Kasumi-1 (cell line): ENCODE measurements at places on chromosomes 11 and 22.

GRCh38 chr11:78220218-78221157 lies 31.8 kb downstream of the USP35 start:
- no peak for DNase-seq

DNA sequence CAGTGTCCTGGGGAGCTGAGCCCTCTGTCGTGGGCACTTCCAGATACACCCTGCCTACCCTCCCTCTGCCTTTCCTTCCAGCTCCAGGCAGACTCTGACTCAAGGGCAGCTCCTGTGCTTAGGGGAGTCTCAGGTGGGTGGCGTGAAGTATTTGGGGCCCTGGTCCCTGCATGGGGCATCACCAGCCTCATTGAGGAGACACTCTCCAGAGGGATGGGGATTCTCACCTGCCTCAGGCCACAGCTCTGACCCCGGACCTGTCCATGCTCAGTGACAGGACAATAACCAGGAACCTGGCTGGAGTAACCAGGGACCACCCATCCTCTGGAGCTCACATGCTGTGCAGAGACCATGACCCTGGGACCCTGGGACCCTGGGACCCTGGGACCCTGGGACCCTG lies 41.2 kb downstream of the GGTLC2 start:
- no peak for DNase-seq

DNA sequence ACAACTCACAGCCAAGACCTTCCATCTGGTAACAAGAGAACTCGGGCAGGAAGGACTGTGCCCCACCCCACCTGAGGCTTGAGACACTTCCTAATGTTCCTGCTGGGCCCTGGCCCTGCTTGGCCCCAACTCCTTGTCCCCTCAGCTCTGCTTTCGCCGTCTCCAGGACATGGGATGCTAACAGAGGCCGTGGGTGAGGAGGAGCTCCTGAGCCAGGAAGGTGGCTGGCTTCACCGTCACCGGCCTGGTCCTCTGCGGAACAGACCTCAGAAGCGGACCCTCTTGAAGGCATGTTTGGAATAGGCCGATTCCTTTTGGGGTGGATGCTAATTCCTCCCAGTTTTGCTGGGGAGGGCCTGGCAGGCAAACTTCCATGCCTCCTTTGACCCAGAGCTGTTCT lies 154.3 kb downstream of the CACNA1I start:
- DNase-seq, result no peak

DNA sequence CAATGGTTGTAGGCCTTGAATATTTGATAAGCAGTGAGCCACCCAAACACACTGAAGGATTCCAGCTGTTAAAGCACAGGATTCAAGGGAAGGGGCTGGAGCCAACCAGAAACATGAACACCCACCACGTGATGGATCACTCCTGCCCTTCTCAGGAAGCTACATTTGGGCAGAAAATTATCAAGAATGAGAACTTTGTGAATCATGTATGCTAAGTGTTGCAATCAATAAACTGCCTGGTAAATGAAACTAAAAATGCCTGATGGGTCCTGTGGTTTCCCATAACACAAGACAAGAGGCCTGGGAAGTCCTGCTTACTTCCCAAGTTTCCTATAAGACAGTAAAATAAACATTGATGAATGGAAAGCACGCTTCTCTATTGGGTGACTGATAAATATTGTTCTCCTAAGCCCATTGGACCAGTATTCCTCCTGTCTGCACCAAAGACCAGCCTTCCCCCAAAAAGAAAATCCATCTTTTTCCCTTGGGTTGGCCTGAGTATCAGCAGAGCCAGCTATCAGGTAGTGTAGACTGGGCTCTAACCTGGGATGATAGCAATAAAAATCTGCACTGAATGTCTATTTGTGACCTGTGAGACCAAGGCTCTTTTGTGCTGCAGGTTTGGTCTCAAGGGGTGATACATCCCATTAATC lies 98.4 kb downstream of the CCDC83 start:
- no peak for DNase-seq

DNA sequence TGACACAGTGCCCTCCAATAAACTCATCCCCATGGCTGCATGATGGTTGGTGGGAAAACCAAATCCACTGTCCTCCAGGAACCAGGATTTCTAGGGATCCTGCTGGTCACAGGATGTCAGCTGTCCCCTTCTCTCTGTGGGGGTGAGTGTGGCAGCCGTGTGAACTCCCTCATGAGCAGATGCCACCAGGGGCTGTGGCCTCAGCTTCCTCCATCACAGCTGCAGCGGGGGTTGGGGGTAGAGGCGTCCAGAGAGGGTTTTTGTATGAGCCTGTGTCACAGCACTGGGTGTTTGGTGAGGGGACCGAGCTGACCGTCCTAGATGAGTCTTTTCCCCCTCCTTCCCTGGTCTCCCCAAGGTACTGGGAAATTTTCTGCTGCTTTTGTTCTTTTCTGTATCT lies 26.4 kb downstream of the IGLL5 start:
- DNase-seq, result no peak

- DNase-seq, result peak; percentile 47
These were observed 13.2 kb downstream of the NAA40 start for GRCh38 chr11:63951779-63952536.

DNA sequence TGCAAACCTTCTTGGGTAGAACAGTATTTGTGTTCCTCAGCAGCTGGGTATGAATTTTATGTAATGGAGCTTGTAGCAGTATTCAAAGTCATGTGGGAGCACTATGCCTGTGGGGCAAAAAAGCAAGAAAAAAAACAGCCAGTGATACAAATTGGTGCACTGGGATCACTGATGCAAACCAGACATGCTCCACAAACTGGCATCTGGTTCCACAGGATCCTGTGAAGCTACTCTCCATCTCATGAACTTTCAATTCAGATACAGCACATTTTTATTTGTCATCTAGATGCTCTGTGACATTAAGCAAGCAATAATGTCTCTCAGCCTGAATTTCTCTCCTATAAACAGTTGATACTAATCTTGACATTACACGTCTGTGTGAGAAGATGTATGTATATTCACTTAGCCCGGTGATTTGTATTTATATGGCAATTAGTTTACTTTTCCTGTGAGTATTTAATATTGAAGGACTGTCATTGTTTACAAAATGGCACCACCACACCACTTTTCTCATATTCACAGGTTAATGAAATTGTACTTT lies 208.5 kb upstream of the GRIA4 start:
- no peak for DNase-seq

DNA sequence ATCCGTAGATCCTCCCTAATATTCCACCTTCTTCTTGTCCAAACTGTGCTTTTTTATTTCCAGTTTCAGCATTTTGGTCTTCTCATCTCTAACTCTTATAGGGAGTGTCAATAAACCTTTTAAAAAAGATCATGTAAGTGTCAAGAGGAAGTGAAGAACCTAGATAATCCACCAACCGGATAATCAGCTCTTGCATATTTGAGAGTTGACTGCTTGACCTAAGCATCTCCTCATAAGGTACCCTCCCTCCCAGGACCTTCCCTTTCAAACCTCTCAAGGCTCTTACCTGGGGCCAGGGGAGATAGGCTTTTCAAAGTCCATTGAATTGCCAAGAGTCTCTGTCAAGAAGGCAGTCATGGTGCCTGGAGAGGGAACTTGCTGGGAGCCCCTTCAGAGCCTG lies 691 bp upstream of the EHF start:
- DNase-seq, result no peak

- peak; percentile 85 for DNase-seq
These were observed 26.0 kb downstream of the IL10RA start for GRCh38 chr11:118012083-118012669.

DNA sequence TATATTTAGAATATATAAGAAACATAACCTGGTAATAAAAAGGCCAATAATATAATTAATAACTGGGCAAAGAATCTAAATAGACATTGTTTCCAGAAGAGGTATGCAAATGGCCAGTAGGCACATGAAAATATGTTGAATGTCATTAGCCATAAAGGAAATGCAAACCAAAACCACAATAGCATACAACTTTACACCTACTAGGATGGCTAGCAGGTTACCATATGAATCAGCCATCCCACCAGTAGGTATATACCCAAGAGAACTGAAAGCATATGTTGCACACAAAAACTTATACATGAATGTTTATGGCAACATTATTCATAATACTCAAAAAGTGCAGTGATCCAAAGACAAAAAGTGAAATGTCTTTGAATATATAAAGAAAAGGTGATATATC lies 2.7 kb upstream of the OR2D2 start:
- DNase-seq, result no peak

DNA sequence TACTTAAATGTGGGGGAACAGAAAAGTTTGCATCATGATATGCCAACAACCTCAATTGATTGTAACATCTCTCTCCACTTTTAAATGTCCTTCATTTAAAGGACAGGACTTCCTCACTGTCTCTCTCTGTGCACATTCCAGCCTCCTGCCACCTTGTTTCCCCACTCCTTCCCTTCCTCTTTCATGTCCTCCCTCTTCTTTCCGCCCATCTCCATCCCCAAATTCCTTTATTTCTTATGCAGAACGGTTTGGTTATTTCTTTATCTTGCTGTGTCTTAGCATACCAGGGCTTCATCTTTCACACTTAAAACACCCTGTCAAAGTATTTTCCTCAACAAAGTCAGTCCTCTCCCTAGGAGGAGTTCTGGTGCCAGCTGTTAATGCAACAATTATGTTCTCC lies 293.8 kb downstream of the NXPE2 start:
- DNase-seq, result no peak

- no peak for DNase-seq
These were observed 733 bp upstream of the GRAMD1B start for GRCh38 chr11:123429336-123429735.
